ENCODE measurements at places on chromosomes 5 and 9. TPM values are rescaled to one million over a fixed set of nuclear protein-coding genes. Genes with fewer than 3 reads are reported as not detected.

Gene PCDHGA8
- 0.13 TPM for polyA plus RNA-seq

Gene FRMD3
- 0.16 TPM for polyA plus RNA-seq

Gene CYSRT1
- 0.15 TPM for polyA plus RNA-seq

Gene NTNG2
- not detected for polyA plus RNA-seq

Gene EGR1
- polyA plus RNA-seq: 20.1 TPM

Gene SLC6A18
- not detected for polyA plus RNA-seq

Gene FOCAD
- 3.8 TPM for polyA plus RNA-seq

Gene CNTFR
- polyA plus RNA-seq: 1.9 TPM

Gene HMMR
- 1.0 TPM for polyA plus RNA-seq

Gene INSYN2B
- polyA plus RNA-seq: 0.13 TPM

Gene TLE1
- polyA plus RNA-seq: 25.5 TPM

Gene MAMDC4
- 3.9 TPM for polyA plus RNA-seq

Gene FABP6
- not detected for polyA plus RNA-seq

Gene SLC1A3
- 2.2 TPM for polyA plus RNA-seq

Gene FUBP3
- polyA plus RNA-seq: 23.2 TPM

Gene OTULINL
- 0.82 TPM for polyA plus RNA-seq

Gene SLC6A3
- polyA plus RNA-seq: not detected

Gene FOXD4L5
- polyA plus RNA-seq: not detected

Gene IL17B
- not detected for polyA plus RNA-seq

Gene PRUNE2
- polyA plus RNA-seq: 1.3 TPM

Gene NME5
- 0.30 TPM for polyA plus RNA-seq
